Stimulated activated CD8-positive, alpha-beta memory T cell treated with anti-CD3 and anti-CD28 coated beads, Interleukin-2, amount 100 ng/mL, for 48 hours (primary cell): ENCODE measurements at places on chromosomes 12 and 14.
A peak's percentile ranks its signal among the peaks of the same experiment; 100 is the strongest.

GRCh38 chr14:97164021-97164420 lies 366.8 kb downstream of the VRK1 start:
- no peak for DNase-seq

- DNase-seq = no peak
Measured at GRCh38 chr12:93376436-93377251, 1.1 kb upstream of the NUDT4 start.

DNA sequence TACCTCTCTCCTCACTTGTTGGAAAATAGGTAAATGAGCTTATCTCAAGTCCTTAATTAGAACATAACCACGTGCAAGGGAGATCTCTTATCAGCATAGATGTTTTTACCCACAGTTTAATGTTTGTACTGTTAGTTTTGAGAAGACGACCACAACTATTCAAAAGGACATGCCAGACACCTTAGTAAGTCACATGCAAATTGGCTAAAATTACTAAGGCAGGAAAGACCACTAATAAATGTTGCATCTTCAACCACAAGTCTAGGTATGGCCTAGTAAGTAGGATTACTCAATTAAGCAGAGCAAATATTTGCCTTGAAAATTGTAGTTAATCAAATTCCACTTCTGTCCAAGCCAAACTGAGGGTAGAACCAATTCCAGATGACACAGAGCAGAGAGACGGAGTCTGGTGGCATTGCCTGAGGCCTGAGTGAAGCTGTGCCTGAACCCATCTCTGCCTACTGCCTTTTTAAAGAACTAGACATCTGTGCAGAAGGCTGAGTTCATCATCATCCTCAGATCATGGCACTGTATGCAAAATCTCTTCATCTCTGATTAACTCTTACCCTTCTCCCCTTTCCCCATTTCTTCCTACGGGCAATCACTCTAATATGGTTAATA lies 29.7 kb upstream of the CHST11 start:
- no peak for DNase-seq

GRCh38 chr12:15306605-15307004 lies 15.7 kb upstream of the PTPRO start:
- DNase-seq = no peak

DNA sequence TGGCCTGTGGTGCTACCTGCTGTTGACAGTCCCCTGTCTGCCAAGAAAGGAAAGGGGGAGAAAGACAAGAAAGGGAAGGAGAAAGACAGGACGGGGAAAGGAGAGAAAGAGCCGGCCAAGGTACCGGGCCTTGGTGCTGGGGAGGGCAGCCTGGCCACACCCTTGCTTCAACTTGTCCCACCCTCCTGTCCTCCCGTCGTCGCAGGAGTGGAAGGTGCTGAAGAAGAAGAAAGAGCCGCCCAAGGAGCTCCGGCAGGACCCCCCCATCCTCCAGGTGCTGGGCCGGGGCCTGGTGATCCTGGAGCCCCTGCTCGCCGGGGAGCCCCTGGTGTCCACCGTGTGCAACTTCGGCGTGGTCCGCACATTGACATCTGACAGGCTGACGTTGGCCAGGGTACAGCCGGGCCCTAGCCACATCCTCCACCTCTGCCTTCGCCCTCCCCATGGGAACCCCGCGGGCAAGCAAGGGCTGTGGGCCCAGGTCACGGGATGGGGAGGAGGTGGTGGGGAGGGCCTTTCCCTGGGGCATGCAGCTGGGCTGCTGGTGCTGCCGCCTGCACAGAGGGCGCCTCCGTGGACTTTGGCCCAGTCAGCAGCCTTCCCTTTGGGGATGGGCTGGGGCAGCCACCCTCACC lies 2.9 kb upstream of the B3GNT4 start:
- no peak for DNase-seq

DNA sequence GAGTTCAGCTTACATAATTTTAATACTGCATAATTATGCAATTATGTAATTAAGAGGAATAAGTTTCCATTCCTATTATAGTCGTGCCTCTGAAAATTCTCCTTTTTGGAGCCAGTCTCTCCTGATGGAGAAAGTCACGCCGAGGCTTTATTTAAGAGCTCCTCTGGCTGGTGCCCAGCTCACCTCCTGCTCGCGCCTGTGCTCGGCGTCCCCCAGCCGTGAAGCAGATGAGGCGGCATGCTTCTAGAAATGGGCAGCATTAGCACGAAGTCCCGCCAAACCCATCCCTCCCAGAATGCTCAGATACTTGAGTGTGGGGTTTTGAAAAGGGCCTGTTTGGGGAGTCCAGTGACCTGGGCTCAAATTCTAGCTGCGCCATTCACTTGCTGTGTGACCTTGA lies 153.0 kb downstream of the PHETA1 start:
- DNase-seq = no peak

- no peak for DNase-seq
Measured at GRCh38 chr14:99157676-99158075, 114.3 kb downstream of the BCL11B start.

GRCh38 chr12:62210422-62210821 lies 49.8 kb upstream of the USP15 start:
- DNase-seq = no peak

GRCh38 chr14:64646103-64646502 lies 58.1 kb upstream of the PLEKHG3 start:
- DNase-seq = no peak

- peak; percentile 58 for DNase-seq
Measured at GRCh38 chr12:121811434-121812319, 7.9 kb downstream of the SETD1B start.

GRCh38 chr14:80792771-80793170 lies 148.8 kb downstream of the CEP128 start:
- no peak for DNase-seq

- DNase-seq = no peak
Measured at GRCh38 chr12:71193041-71193440, 35.2 kb upstream of the TSPAN8 start.

- no peak for DNase-seq
Measured at GRCh38 chr14:103313704-103314103, 20.3 kb upstream of the EIF5 start.

DNA sequence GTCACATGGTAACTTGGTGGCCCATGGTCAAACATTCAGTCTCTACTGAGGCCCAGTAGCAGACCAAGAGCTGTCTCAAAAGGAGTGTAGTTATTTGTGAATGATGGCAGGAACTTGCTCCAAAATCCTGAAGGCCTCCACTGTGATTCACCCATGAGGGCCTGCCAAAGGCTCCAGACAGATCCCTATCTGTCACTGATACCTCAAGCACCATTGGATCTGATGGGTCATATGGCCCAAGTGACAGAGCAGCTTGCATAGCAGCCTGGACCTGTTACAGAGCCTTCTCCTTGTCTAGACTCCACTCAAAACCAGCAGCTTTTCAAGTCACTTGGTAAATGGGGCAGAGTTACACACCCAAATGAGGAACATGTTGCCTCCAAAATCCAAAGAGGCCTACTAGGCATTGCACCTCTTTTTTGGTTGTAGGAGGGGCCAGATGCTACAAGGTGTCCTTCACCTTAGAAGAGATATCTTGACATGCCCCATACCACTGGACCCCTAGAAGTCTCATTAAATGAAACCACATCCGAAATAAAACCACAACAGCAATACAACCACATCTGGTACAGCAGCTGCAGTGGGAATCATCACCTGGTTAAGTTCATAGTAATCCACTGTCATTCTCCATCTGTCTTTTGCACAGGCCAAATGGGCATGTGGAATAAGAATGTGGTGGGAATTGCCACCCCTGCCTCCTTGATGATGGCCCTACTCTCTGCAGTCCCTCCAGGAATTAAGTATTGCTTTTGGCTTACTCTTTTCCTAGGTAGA lies 150.4 kb upstream of the MAX start:
- DNase-seq = no peak

- no peak for DNase-seq
Measured at GRCh38 chr14:90503582-90503981, 106.8 kb downstream of the CALM1 start.

GRCh38 chr14:21612324-21612723 lies 22.4 kb downstream of the OR10G2 start:
- no peak for DNase-seq

DNA sequence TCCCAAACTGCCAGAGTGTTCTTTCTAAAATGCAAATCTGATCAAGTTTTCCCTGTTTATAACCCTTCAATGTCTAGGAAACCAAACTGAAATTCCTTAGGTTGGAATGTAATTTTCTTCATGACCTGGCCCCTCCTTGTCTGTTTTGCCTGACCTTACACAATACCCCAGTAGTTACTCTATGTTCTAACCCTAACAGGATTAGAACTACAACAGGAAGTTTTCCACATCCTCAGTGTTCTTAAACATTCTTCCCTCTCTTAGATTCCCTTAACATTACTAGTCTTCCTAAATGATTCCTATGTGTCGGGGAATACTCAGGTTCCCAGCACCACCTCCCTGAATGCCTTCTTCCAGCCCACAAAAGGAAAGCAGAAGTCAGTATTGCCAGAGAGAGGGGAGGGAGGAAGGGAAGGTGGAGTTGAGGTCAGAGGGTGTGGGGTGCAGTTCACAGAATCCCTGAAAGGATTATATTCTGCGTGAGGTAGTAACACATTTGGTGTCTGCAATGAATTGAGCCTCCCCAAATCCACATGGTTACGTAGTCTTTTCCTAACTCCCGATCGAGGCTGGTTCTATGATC lies 72.6 kb downstream of the BBS10 start:
- DNase-seq = no peak

DNA sequence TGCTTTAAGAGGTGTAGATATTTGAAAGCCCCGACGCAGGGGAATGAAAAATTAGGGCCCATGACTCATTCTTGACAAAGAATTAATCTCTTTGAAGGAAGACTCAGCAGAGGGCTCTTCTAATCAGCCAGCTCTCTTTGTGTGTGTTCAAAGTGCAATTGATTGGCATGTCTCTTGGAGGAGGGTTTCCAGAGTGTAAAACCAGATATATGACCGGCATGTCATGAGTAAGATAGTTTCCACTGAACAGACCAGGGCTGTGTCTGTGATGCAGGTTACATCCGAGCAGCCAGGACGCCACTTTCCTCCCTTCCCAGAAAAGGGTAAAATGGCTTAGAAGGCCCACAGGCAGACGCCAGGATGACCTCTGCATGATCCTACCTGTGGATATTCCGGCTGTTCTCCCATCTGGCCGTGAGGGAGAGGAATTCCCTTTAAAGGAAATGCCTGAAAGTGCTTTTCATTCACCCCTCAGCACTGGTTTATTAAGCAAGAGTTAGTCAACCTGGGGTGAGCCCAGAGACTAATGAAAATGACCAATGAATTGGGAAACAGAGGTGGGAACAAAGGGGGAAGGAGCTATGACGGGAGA lies 7.2 kb upstream of the KRT75 start:
- no peak for DNase-seq

- no peak for DNase-seq
Measured at GRCh38 chr12:19480459-19480858, 41.2 kb downstream of the AEBP2 start.

- no peak for DNase-seq
Measured at GRCh38 chr12:65229441-65229840, 49.0 kb upstream of the MSRB3 start.

DNA sequence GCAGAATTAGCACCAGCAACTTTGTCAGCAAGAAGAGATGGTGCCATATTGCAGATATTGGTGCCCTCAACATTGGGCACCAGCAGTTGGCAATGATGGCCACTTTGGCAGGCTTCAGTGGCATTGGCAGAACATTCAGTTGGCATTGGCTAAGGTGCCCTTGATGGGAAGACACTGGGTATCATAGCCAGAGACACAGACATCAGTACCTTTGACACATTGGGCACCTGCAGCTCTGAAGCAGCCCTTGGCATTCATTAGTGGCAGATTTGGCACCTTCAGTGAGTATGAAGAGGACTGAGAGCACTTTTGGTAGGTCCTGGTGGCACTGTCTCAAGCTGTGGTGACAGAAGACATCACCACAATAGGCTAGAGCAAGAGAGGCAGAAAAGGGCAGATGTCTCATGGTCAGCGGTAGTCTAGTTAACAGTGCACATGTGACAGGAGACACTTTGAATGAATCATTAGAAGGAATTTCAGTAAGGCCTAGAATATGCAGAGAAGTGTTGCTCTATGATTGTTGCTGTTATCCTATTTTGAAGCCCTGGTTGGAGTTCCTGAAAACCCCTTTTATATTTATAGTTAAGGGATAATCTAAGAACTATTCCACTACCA lies 422.2 kb downstream of the APAF1 start:
- DNase-seq = no peak

DNA sequence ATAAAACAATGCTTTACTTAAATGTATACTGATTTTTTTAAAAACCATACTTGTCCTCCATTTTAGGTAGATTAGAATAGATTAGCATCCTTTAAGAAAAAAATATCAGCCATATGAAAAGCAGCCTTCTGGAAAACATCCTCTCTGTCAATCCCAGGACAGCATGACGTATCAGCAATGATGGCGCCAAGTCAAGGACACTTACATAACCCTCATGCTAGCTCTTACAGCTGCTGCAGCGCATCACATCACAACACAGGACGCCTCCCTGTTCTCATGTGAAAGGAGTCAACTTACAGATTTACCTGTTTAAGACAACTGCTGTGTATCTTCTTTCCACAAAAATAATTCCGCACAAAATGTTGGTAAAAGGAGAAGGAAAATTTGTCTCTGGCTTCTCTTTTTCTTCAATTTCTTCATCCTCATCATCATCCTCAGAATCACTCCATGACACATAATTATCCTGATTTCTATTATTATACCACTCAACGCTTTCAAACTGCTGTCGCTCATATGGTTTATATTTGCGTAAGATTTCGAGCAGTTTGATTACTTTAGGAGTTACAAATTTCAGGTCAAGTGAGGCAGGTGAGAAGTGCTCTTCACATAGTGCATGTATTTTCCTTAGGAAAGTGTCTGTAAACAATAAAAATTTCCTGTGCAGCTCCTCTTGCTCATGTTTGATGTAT lies 33.3 kb downstream of the DICER1 start:
- DNase-seq = no peak

DNA sequence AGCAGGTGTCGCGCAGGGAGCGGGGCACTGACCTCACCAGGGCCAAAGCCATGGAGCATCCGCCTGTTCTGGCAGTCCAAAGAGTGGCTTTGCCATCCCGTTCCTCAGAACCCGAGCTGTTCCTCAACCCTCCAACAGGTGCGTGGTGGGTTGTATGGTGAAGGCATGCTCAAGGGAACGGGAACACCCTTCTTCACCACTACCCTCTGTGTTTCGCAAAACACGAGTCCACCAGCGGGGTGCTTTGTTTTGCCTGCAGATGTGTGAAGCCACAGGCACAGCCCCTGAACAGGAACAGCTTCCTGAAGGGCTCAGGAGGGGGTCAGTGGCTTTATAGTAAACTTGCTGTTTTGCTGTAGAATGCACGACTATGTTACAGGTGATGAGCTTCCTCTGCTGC lies 52.7 kb downstream of the SMOC1 start:
- DNase-seq = no peak

DNA sequence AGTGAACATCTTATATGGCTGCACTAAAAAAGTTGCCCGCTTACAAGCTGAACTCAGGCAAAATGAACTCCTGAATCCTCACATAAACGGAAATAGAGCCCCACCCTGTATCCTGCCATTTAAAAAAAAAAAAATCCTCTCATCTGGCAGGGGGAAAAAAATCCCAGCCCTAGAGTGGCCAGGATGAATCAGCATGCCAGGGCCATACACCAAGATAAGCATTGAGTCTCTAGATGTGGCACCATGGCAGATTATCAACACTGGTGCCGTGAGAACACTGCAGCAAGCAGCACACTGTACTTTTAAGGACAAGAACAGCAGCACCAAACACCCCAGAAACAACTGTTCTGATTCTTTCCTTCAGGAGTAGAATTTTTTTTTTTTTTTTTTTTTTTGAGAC lies 65.5 kb downstream of the RASSF3 start:
- no peak for DNase-seq

- no peak for DNase-seq
Measured at GRCh38 chr12:19833775-19834501, 394.6 kb downstream of the AEBP2 start.
